ENCODE measurements at places on chromosomes 12 and 14. TPM values are rescaled to one million over a fixed set of nuclear protein-coding genes. Genes with fewer than 3 reads are reported as not detected.

The OR4E2 gene
- polyA plus RNA-seq = not detected

The TAS2R30 gene
- 0.07 TPM for polyA plus RNA-seq

The MANSC4 gene
- polyA plus RNA-seq = 0.19 TPM

The PITPNM2 gene
- polyA plus RNA-seq = 7.8 TPM

The GLS2 gene
- 1.5 TPM for polyA plus RNA-seq

DNA sequence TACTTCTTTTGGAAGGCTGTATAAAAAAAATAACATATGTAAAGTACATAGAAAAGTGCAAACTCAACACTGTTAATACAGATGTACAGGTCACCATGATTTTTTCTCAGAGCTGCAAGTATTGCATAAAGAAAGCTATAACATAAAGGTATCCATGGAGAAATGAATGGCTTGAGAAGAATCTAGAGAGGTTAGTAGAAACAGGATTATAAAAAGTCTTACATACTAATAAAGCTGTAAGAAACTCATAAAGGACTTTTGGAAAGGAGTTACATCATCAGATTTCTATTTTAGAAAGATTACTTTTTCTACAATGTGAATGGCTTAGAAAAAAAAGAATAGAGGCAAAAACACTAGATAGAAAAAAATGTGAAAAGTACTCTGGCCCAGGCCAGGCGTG, 46.4 kb downstream of the R3HDM2 start:
- H3K27ac ChIP-seq = no peak overlapping the region
- H3K4me3 ChIP-seq = no peak overlapping the region
- H3K27me3 ChIP-seq = no peaks in the 10 kb centered on the region
- H3K4me1 ChIP-seq = peaks cover 5% of the 10 kb centered on the region

- no peaks in the 10 kb centered on the region for H3K27me3 ChIP-seq
- no peaks in the 10 kb centered on the region for H3K4me1 ChIP-seq
- H3K4me3 ChIP-seq = no peak overlapping the region
- no peak for DNase-seq
- no peaks in the 10 kb centered on the region for H3K36me3 ChIP-seq
These were observed 153.7 kb upstream of the PZP start for GRCh38 chr12:9361879-9362326.

DNA sequence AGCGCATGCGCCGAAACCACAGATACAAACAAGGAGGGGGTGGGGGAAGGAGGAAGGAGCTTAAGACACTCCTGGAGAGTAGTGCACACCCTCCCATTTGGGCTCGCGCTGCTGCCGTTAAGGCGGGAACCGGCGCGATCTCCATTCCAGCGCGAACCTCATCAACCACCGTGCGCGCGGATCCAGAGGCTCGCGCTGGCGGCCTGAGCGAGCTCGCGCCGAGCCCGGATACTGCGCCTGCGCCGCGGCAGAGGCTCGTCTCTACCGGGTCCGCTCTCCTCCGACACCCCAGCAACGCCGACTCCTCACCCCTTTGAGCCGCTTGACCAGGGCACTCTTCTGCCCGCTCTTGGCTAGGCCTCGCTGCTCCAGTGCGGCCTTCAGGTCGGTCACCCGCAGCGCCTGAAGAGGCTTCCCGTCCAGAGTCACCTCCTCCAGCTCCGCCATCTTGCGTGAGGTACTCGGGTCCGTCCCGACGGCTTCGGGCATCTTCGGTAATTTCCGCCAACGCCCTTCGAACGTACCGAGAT, at the start of gene ACIN1:
Gene ACIN1, minus strand, starts transcription at position 471 of the 530 bp plus-strand sequence. Its CDS starts 24 bp downstream, at position 447.
- H3K4me1 ChIP-seq = peaks cover 13% of the 10 kb centered on the region
- no peaks in the 10 kb centered on the region for H3K27me3 ChIP-seq
- peak within 1 kb of the TSS; percentile 98 for H3K27ac ChIP-seq
- H3K36me3 ChIP-seq = peaks cover 45% of the 10 kb centered on the region
- peak within 1 kb of the TSS; percentile 95 for H3K4me3 ChIP-seq

- no peak overlapping the region for H3K27ac ChIP-seq
- no peak overlapping the region for H3K4me3 ChIP-seq
- H3K4me1 ChIP-seq = no peaks in the 10 kb centered on the region
- no peaks in the 10 kb centered on the region for H3K36me3 ChIP-seq
- DNase-seq = no peak
These were observed 793.6 kb downstream of the GALC start for GRCh38 chr14:87199381-87199780.

DNA sequence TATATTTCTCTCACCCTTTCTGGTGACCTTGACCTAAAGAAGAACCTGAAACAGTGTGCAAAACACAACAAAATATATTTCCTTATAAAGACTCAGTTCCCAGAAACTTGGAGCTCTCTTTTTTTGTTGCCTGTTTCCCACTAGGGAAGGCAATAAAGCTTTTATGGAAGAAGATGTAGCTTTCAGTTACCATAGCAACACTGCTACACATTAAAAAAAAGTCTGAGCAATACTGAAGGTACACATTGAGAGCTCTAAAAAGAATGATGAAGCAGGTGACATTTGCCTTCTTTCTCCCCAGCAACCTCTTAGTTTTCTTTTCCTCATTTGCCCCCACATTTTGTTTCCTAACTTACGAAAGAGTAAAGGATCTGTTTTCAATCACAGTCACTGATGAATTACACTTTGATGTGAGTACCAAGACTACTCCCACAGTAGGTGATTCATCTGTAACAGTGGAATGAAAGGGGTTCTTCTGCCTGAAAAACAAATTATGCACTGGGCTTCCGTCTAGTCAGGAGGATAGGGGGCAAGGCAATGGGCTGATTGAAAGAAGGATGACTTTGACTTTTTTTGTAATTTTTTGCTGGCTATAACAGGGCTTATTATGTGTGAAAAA, 1.1 kb upstream of the CATSPERB start:
- H3K4me1 ChIP-seq = no peaks in the 10 kb centered on the region
- H3K36me3 ChIP-seq = no peaks in the 10 kb centered on the region
- peak; percentile 28 for DNase-seq
- no peak overlapping the region for H3K4me3 ChIP-seq

DNA sequence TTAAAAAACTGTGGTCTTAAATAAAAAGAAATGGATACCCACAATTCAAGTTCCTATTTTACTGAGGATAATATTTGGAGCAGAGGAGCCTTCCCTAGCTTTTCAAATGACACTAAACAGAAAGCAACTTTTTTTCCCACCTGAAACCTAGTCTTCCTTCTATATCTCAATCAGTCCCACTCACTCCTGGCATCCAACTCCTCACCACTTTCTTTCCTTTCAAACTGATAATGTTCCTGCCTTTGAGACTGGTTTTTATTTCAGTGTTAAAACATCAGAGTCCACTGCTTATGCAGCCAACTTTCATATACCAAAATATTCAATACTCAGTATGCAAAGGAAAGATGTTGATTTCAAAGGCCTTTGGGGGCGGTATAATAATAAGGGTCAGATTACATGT, 225.6 kb downstream of the GXYLT1 start:
- no peak for DNase-seq
- no peaks in the 10 kb centered on the region for H3K27me3 ChIP-seq
- no peak overlapping the region for H3K4me3 ChIP-seq
- no peak overlapping the region for H3K27ac ChIP-seq
- H3K36me3 ChIP-seq = no peaks in the 10 kb centered on the region
